PC-3 (cell line): ENCODE measurements at places on chromosomes 3 and 15. TPM values are rescaled to one million over a fixed set of nuclear protein-coding genes. Genes with fewer than 3 reads are reported as not detected.

PPP2R3A gene
- total RNA-seq = 9.4 and 12.3 TPM in 2 replicates

KCNH8 gene
- total RNA-seq = not detected in 2 replicates

OR5H14 gene
- not detected in 2 replicates for total RNA-seq

PYGO1 gene
- total RNA-seq = 1.8 and 2.0 TPM in 2 replicates

DNA sequence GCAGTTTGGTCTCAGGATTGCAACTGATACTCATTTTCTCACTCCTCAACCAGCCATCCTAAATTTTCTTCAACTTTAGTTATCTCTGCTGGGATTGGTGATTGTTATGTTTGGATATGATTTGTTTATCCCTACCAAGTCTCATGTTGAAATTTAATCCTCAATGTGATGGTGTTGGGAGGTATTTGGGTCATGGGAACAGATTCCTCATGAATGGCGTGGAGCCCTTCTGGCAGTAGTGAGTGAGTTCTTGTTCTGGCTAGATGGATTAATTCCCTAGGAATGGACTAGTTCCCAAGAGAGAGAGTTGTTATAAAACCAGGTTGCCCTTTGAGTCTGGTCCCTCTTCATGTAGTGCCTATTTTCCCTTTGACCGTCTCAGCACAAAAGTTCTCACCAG lies 399.9 kb downstream of the SQOR start:
- no peaks in the 10 kb centered on the region for H3K36me3 ChIP-seq
- H3K27me3 ChIP-seq = no peaks in the 10 kb centered on the region
- H3K27ac ChIP-seq = no peak overlapping the region
- DNase-seq = no peak
- no peak overlapping the region for H3K4me3 ChIP-seq
- H3K4me1 ChIP-seq = no peaks in the 10 kb centered on the region

DNA sequence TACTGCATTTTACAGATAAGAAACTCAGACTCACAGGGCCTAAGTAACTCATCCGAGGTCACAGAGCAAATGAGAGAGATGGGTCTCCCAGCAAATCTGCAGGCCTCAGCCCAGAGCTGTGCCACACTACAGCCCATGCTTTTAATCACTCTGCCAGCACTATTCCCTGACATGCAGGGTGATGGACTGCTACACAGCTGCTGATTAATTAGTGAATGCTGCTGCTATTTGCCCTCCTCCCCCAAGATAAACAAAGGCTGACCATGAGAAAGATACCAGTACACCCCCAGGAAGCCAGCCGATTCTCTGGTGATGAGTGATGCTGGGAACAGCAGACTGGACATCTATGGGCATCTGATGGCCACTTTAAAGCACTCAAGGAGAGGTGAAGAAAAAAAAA lies 39.3 kb downstream of the RFTN1 start:
- DNase-seq = no peak
- no peaks in the 10 kb centered on the region for H3K27me3 ChIP-seq
- H3K36me3 ChIP-seq = no peaks in the 10 kb centered on the region

DNA sequence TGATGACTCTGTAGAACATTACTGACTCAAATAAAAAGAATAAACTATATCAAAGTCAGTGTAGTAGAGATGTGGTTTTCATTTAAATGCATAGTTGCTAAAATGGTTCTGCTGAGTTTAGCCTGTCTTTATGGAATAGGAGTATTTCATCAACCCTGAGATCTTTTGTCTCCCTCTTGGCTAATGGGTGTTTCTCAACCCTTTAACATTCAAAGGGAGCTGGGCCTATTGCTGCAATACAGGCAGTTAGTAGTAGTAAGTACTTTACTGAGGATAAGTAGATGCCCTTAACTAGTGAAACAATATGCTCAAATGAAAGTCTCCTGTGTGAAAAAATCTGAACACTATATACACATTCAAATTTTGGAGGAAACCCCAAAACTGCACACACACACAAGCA lies 184.7 kb upstream of the TTC14 start:
- no peaks in the 10 kb centered on the region for H3K27me3 ChIP-seq
- H3K4me1 ChIP-seq = peaks cover 77% of the 10 kb centered on the region
- DNase-seq = no peak
- H3K36me3 ChIP-seq = no peaks in the 10 kb centered on the region
- H3K27ac ChIP-seq = peak overlapping the region; percentile 87

DNA sequence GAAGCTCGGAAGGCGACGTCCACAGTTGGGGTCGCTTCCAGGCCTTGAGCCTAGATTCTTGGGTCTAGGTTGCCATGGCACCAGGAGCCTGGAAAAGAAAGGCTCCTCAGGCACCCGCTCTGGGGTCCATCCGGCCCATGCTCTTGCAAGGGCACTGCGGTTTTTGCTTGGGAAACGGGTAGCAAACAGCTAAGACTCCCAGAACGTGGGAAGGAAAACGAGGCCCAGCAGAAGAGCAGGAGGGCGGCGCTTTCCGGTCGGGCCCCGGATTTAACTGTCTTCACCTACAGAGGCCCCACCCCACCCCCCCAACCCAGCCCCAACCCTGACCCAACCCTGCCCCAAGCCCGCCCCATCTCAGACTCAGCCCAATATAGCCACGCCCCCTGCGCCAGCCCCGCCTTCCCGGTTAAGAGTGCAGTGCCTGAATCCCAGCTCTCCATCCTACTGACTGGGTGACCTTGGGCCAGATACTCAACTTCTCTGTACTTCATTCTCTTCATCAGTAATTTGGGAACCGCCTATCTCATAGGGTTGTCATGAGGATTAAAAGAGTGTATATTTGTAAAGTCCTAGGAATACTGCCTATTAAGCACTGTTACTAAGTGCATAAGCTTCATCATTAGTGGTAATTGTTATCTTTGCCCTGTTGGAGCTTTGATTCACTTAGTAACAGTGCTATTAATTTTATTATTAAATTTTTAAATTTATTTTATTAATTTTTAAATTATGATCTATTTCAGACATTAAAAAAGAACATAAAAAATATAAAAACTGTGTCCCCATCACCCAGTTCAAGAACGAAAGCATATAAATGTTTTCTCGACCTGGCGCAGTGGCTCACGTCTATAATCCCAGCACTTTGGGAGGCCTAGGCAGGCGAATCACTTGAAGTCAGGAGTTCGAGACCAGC lies 28.4 kb upstream of the SMAD6 start:
- peaks cover 11% of the 10 kb centered on the region for H3K4me1 ChIP-seq
- H3K4me3 ChIP-seq = no peak overlapping the region
- no peaks in the 10 kb centered on the region for H3K36me3 ChIP-seq
- no peak for DNase-seq
- no peak overlapping the region for H3K27ac ChIP-seq
- H3K27me3 ChIP-seq = no peaks in the 10 kb centered on the region

DNA sequence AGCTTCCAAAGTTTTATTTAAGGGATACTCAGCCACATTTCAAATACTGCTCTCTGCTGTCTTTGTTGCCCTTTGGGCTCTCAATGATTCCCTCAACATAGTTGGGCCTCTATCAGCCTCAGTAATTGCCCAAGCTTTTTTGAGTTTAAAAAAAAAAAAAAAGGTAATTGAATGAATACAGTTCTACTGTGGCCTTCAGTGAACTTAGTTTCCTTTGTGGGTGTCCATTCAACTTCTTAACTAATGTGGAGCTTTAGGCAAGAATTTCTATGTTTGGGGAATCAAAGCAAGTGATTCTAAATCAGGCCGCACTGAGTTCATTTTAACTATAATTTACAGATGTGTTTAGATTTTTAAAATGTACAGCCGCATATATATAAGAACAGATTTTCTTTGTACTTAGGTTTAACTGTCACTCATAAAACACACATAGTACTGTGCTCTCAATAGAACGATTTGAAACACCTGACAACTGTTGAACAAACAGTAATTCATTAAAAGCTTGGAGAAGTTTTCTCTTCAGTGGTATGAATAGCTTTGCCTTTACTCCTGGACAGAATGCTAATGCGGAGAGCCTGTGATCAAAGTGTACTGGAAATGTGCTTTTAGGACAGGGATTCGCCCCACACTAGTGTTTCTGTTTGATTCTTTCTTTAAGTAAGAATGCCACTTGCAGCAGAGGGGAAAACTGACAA lies 844.9 kb upstream of the SEMA6D start:
- no peak overlapping the region for H3K4me3 ChIP-seq
- no peaks in the 10 kb centered on the region for H3K36me3 ChIP-seq
- no peak for DNase-seq
- H3K27me3 ChIP-seq = no peaks in the 10 kb centered on the region
- no peak overlapping the region for H3K27ac ChIP-seq

GRCh38 chr3:114439284-114439683 lies 145.5 kb downstream of the TIGIT start:
- H3K27me3 ChIP-seq = no peaks in the 10 kb centered on the region
- no peak overlapping the region for H3K4me3 ChIP-seq
- no peak for DNase-seq
- H3K4me1 ChIP-seq = no peaks in the 10 kb centered on the region
- H3K27ac ChIP-seq = no peak overlapping the region

GRCh38 chr15:65603134-65603533 lies 7.8 kb downstream of the INTS14 start:
- H3K36me3 ChIP-seq = peaks cover 16% of the 10 kb centered on the region; the same call in 1 of the 2 replicates
- no peaks in the 10 kb centered on the region for H3K27me3 ChIP-seq
- H3K27ac ChIP-seq = no peak overlapping the region
- peaks cover 4% of the 10 kb centered on the region; the same call in 1 of the 2 replicates for H3K4me1 ChIP-seq
- no peak overlapping the region for H3K4me3 ChIP-seq

DNA sequence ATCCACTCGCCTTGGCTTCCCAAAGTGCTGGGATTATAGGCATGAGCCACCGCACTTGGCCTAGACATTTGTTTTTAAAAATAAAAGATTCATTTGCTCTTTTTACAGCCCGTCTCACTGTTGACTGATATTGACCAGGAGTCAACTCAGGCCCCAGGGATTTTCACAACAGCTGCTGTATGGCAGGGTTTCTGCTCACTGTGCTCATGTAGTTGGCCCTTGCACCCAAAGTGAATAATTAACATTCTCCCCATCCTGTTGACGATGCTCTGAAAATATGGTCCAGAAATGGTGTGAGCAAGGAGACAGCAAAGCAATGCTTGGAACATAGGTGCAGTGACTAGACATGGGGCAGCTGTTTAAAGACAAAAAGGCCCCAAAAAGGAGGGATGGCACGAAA lies 2.9 kb upstream of the CCR5 start:
- H3K36me3 ChIP-seq = no peaks in the 10 kb centered on the region; the same call in 1 of the 2 replicates
- no peak for DNase-seq
- H3K4me1 ChIP-seq = peaks cover 13% of the 10 kb centered on the region
- no peaks in the 10 kb centered on the region for H3K27me3 ChIP-seq
- no peak overlapping the region for H3K27ac ChIP-seq

- H3K27ac ChIP-seq = no peak overlapping the region
- DNase-seq = no peak
- H3K36me3 ChIP-seq = no peaks in the 10 kb centered on the region
- H3K4me3 ChIP-seq = no peak overlapping the region
- H3K27me3 ChIP-seq = no peaks in the 10 kb centered on the region
These were observed 6.0 kb upstream of the RLBP1 start for GRCh38 chr15:89227425-89227824.

DNA sequence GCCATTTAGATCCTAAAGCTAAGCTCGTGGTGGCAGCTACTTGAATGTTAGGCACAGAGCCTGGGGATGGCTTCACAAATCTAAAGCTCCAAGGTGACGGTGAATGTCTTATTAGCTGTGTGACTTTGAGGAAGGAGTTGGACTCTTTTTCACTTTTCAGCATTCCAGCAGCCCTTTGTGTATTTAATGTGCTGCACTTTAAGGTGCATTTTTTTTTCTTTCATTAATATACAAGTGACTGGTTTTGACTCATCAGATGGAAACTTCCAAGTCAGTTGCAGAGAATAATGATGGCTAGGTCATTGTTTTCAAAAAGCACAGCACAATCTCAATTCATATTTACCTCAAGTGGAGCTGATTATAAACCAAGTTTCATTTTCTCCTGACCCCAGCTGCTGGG lies 55.8 kb downstream of the TMED3 start:
- no peak overlapping the region for H3K27ac ChIP-seq
- no peaks in the 10 kb centered on the region for H3K4me1 ChIP-seq
- no peak overlapping the region for H3K4me3 ChIP-seq
- H3K27me3 ChIP-seq = no peaks in the 10 kb centered on the region
- no peak for DNase-seq

DNA sequence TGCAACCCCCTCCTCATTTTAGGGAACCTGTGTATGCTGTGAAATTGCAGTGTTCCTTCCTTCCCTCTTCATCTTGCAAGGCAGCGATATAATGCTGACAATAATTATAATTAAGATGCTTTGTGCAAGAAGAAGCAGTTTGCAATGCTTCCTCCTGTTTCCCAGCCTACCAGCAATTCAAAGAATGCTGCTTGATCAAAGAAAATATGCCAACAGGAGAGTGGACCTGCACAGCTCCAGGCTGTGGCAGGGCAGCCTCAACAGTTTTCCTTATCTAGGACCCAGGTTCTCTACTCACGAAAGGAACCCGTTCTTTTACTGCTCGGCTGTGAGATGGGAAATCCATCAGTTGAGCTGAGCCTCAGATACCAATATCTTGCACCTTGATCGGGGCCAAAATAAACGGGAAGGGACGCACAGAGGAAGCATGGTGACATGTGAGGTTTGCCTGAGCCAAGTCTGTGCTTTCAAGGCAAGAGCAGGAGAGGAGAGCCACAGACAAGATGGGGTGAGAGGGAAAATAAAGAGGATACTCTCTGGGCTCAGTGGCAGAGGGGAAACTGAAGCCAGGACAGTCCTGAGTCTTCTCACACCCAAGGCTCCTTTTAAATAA lies 22.6 kb upstream of the LRTM1 start:
- H3K36me3 ChIP-seq = no peaks in the 10 kb centered on the region
- H3K4me3 ChIP-seq = no peak overlapping the region
- no peak overlapping the region for H3K27ac ChIP-seq
- H3K4me1 ChIP-seq = 0 out of 2 replicates have a peak, but pooled peaks cover 5% of the 10 kb centered on the region

DNA sequence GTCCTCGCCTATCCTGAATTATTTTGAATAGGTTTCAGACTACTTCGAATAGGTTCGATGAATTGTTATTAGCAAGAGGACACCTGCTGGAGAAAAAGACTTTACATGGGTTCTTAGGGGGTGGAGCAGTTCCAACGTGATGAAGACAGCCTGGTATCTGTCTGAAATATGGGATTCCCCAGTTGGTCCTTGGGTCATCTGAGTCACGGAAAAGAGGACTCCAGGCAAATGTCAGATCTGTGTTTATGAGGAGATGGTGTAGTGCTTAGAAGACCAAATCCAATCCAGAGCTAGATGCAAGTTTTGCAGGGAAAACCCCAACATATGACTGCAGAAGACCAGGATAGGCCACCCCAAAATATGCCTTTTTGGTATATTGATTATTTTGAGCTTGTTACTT lies 98.9 kb upstream of the IGSF10 start:
- H3K36me3 ChIP-seq = no peaks in the 10 kb centered on the region
- no peak for DNase-seq
- H3K4me3 ChIP-seq = no peak overlapping the region
- H3K4me1 ChIP-seq = peaks cover 10% of the 10 kb centered on the region
- no peak overlapping the region for H3K27ac ChIP-seq

DNA sequence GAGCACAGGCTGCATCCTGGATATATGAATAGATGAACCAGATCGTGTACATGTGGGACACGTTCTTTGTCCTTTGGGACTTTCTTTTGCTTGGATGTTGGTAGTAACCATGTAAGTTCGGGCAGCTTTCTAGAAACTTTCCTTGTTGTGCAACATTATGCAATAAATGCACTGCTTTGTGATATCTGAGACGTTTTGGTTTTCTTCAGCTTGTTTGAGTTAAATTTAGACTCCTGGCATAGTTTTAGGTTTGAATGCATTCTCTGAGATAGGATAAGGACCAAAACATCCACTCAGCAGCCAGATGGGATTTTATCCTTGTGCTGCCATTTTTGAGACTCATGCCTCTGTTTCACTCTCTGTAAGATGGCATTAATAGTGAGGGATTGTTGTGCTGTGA lies 158.9 kb downstream of the IGF1R start:
- H3K4me3 ChIP-seq = no peak overlapping the region
- no peaks in the 10 kb centered on the region for H3K27me3 ChIP-seq
- H3K27ac ChIP-seq = no peak overlapping the region
- no peaks in the 10 kb centered on the region for H3K36me3 ChIP-seq
- H3K4me1 ChIP-seq = peaks cover 20% of the 10 kb centered on the region
